ENCODE measurements at places on chromosomes 4 and X. TPM values are rescaled to one million over a fixed set of nuclear protein-coding genes. Genes with fewer than 3 reads are reported as not detected.

ENAM gene
- total RNA-seq, result not detected

MED14 gene
- total RNA-seq, result 52.7 TPM

C1QTNF7 gene
- total RNA-seq, result not detected

RAB33A gene
- 18.5 TPM for total RNA-seq

ITM2A gene
- total RNA-seq, result 0.93 TPM

ASMT gene
- total RNA-seq, result 0.44 TPM

DNA sequence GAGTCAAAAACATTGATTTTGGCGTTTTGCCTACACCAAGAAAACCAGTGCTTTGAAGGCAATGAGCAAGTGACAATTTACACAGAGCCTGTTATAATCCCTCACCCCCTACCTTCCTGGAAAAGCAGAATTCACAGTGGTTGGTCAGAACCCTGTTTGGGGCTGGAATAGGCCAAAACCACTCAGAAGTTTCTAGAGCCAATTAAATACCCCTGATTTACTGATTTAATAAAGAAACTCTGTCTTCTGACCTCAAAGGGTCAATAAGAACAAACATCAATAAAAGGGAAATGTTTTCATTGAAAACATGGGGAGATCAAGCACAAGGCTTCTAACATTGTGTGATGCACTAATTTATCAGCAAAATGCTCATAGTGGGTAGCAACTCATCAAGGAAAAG, 116.3 kb downstream of the UNC5C start:
- DNase-seq, result no peak

DNA sequence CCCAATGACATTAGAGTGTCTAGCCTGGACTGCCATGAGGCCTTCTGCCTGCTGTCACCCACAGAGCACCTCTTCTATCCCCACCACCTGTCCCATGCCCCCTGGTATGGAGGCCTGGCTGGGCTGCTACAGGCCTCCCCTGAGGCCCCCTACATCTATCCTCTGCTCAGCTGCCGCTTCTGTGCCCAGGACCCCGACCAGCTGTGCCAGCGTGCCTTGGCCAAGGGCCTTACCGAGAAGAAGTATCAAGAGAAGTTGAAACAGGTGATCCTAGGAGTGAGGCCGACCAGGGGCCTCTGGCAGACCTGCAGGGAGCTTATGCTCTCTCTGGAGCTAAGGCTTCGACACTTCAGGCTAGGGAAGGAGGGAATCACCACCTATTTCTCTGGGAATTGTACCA, 21.7 kb upstream of the TECRL start:
- DNase-seq, result no peak

- DNase-seq, result no peak
These were observed 26.5 kb downstream of the RELL1 start for GRCh38 chr4:37659696-37660095.

- no peak for DNase-seq
These were observed 335.0 kb downstream of the BMPR1B start for GRCh38 chr4:95092766-95093165.

DNA sequence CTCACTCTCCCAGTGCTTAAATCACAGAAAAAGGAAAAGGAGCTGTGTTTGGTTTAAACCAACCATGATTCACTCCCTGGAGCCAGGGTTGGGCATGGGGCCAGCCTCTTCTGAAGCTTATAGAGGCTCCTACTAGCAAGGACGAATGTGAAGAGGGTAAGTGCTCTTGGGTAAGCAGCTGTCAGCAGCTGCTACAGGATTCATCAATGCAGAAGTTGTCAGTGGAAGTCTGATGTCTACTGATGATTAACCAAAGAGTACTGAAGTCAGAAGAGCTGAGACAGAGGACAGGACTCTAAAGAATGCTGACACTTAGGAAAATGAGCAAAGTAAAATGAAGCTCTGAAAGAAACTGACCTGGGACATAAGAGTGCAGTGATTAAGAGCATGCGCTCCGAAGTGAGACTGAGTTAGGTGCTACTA, 32.7 kb upstream of the JADE1 start:
- DNase-seq, result no peak

GRCh38 chr4:156733582-156733981, 238.0 kb downstream of the PDGFC start:
- no peak for DNase-seq

DNA sequence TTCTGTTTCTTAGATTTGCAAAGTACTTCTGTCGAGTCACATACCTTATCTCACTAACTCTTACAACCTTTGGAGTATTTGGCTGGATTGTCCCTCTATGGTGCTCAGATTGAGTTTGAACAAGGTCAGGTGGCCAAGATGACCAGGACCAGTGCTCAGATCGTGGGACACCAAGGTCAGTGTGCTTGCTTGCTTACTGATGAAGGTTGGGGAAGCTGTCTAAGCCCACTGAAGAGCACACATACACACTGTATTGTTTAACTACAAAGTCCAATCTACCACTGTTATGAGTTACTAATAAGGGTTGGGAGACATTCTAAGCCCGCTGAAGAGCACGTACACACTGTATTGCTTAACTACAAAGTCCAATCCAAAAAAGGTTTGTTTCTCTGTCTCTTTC, 53.7 kb downstream of the TAB3 start:
- DNase-seq, result no peak

DNA sequence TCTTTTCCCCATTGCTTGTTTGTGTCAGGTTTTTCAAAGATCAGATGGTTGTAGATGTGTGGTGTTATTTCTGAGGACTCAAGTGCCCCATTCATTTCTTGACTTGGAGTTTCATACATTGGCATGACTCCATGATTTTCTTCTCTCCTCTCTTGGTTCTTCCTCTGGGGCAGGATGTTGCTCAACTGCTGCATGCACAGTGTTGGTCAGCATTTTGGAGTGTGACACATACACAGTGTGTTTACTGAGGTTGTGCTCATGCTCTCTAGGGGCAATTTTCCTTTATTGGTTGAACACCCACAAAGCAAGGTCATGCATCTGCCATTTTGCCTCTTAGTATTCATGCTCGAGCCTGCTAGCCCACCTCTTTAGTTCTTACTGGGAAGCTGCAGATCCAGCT, 1993.8 kb downstream of the ARAP2 start:
- DNase-seq, result no peak

DNA sequence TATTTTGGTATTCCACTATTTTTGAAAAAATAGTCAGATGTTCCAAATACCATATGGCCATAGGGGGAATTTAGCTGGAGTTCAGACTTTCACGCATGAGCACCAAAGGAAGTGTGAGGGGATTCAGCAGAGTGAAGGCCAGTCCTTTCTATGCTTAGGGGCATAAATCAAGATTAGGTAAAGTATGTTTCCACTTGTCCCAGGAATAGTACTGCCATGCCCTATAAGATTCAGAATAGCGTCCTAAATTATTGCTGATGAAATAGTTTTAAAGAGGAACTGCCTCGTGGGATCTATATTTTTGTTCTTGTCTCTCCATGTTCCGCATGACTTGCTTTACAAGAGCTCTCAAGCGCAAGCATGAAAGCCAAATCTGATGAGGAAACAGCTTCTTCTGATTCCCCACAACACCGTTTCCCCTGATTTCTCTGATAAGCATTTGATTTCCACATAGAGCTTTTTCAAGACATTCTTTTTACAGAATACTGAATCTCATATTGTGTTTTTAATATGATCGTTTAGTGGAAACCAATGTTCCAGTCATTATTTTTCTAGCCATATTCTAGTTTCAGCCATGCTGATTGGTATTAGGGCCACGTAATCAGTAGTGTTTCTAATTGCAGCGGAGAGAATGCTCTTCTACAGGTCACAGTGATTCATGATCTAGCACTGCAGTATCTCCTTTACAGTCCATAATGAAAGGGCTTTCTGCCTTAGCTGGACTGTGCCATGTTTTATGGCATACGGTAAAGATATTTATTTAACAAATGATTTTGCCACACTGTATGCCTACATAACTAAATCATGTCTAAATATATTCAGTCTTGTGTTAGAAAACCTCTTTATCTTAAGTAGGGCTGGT, 492.3 kb downstream of the CENPC start:
- no peak for DNase-seq

GRCh38 chr4:121734571-121734970, 30.4 kb downstream of the SMIM43 start:
- no peak for DNase-seq

- DNase-seq, result no peak
These were observed 4.6 kb downstream of the JAKMIP1 start for GRCh38 chr4:6195602-6196319.

- no peak for DNase-seq
These were observed 30.9 kb upstream of the INTS6L start for GRCh38 chrX:135489542-135489941.

DNA sequence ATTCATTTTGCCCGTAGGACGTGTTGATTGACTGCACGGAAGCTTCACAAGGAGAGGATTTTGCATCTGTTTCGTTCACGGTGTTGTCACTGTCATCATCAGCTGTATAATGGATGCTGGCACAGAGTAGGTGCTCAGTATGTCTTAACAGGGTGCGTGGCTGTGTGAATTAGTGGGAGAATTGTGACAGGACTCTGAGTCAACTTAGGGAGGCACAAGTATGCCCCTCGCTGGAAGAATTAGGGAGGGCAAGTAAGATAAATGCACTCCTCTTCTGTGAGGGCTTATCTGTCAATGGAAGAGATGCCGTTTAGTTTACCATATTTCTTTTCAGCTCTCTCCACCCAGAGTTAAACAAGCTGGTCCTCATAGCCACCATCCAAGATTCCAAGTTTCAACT, 107.2 kb downstream of the TRIML1 start:
- no peak for DNase-seq

DNA sequence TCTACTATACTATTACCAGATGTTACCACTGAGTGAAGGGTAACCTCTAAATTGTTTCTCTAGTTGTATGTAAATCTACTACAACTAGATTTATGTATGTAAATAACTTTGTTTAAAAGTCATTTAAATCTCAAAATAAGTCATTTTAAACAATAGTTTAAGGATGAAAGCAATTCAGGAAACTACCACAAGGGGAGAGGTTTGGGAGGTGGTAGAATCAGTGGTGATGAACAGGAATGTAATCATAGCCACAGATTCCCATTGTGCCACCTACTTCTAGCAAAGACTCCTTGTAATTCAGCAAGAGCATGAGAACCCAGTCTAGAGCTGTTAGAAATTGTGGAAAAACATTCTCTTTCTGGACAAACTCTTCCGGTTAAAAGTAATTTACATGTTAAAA, 234.6 kb downstream of the SLC7A11 start:
- no peak for DNase-seq

DNA sequence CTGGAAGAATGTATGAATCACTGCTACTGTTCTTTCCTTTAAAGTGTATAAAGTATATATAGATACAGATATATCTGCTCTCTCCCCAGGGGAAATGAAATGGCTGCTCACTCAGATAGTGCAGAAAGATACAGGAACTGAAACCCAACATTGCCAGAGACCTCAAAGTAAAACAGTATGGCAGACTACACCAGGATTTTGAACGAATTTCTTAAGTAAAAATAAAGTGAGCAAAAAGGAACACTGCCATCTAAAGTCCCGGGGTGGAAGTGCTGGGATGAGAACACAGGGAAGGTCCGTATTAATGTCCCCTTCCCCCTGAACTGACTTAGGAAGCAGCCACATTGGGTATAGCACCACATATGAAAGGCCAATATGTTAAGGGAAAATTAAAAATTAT, 93.4 kb downstream of the TMA16 start:
- no peak for DNase-seq

DNA sequence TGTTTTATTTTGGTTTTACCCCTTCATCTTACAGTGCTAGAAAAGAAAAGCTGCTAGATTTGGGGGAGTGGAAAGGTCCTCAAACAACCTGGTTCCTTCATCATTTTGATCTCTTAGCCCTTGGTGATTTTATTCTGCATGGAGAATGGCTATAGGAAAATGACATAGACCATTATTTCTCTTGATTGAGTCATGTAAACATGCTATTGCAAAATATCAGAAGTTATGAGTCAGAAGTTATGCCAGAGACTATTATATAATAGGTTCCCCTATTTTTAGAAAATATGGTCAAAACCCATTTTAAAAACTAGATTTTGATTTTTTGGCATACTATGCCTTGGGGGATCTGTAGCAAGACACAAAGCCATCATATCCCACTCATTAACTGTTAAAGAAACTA, 83.7 kb upstream of the FAM9C start:
- no peak for DNase-seq

DNA sequence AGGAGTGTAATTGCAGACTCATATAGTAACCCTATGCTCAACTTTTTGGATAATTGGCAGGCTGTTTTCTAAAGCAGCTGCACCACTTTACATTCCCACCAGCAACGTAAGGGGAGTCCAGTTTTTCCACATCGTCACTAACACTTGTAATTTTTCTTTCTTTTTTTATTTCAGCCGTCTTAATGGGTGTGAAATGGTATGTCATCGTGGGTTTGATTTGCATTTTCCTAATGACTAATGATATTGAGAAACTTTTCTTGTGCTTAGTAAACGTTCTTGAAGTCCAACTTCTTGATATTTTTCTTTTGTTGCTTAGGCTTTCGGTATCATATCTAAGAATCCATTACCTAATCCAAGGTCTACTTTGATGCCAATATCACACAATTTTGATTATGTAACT, 95.3 kb upstream of the IL1RAPL1 start:
- DNase-seq, result no peak

DNA sequence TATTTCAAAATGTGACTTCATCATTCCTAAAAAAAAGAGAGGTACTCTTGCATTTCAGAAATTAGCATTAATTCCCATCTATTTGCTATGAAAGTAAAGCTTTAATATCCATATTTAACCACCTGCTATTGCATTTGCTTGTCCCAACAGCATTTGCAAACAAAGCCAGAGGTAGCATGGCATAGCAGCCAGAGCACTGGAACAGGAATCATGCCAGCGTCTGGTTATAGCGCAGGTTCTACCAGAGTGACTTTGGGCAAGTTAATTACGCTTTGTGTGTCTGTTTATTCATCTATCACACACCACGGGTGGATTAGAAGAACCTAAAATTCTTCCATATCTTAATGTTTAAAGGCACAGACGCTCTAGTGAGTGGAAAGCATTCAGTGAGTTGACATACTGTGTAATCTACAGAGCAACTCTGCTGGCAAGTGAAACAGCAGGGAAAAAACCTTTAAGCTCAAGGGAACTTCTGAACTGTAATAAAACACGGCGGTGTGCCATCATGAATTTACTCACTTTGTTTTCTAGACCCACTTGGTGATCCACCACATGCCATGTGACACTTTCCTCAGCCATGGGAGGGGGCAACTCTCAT, 76.6 kb upstream of the QRFPR start:
- DNase-seq, result no peak

DNA sequence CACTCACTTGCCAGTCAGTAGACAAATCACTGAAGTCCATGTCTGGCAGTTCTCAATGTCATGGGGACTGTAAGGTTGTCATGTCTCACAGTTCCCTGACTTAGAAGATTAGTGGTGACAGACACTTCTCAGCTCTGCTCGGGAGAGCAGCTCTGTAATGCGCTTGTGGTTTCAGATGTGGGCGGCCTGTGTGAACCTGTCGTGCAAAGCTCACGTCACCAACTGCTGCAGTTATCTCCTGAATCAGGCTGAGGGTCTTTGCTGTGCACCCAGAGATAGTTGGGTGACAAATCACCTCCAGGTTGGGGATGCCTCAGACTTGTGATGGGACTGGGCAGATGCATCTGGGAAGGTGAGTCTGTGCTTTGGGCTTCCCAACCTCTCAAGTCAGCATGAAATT, at the start of gene IL9R:
Gene IL9R (plus strand): TSS at position 261 of the 400 bp plus-strand sequence. CDS start 64 bp downstream, at position 325.
- no peak for DNase-seq

Data from neural crest cell (in vitro differentiated cells).